ENCODE measurements at places on chromosomes 2 and 18.

GRCh38 chr18:41917181-41917580 lies 37.9 kb upstream of the PIK3C3 start:
- ATAC-seq = no peak

DNA sequence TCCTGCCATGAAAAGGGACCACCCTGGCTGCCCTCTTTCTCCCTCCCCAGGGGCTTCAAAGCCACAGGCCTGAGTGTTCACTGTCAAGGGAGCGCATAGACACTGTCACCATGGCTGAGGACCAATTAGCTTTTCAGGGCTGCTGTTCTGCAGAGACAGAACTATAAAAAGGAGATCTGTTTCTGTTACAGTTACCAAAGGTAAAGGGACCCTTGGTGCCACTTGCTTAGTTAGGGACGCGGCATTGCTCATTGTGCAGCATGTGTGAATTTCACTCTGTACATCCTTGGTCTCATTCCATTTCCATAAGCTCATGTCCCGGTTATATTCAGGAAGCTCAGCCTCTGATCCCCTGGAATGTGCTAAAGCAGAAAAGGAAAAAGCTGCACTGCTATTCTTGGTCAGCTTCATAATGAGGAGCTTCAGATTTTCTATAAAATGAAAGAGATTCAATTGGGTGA lies 55.5 kb upstream of the RNF152 start:
- no peak for ATAC-seq

GRCh38 chr18:49709347-49709690 lies 104.0 kb downstream of the ACAA2 start:
- ATAC-seq = no peak

DNA sequence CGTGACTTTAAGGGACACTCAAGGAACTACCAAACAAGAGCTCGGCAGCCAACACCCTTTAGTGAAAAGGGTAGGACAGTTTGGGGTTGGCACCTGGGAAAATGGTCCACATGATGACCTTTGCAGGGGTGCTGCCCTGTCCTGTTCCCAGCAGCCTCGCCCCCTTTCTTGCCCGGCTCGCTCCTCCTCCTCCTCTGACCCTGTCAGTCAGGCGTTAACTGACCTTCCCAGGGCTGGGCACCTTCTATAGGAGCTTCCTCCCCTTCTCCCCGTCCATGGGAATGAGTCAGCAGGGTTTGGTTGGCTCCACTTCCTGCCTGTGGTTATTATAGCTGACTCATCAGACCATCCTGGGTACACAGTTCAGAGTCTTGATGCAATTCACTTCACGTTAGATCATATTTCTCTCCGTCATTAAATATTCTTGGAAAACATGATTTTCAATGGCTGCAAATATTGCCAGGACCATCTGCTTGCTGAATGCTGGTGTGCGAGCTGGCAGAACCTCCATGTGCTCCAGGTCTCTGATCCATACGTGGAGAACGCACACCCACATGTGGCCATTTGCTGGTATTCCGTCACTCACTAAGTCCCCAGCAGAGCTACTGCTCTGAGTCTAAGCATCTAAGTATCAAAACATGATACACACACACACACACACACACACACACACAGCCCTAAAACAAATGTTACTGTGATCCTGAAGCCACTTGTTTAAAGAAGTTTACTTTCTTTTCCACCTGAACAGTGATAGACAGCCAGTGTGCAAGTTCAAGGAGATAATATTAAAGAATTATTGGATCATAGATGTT lies 185.0 kb downstream of the ANAPC1 start:
- peak; percentile 88 for ATAC-seq

GRCh38 chr18:9666548-9666947 lies 41.6 kb upstream of the RAB31 start:
- no peak for ATAC-seq
